ENCODE measurements at places on chromosomes 2 and 18.
A peak's percentile ranks its signal among the peaks of the same experiment; 100 is the strongest.

- peak; percentile 56 for DNase-seq
Observed at GRCh38 chr2:101770726-101771125, 73.2 kb downstream of the MAP4K4 start.

DNA sequence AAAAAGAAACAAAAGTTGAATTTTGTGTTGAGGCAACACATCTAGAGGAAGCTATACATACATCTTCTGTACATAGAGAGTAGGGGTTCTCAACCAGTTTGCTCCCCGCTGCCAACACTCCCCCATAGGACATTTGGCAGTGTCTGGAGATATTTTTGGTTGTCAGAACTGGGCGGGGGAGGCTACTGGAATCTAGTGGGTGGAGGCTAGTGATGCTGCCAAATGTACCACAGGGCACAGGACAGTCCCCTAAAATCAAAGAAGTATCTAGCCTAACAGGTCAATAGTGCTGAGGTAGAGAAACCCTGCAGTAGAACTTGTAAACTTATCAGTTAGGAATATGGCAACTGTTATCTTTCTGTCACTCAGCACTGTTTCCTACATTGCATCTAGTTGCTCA is 21.3 kb downstream of the ADAM23 start:
- no peak for DNase-seq

- no peak for DNase-seq
Observed at GRCh38 chr18:62606106-62606505, 83.3 kb downstream of the ZCCHC2 start.

GRCh38 chr18:7803956-7804469 is 236.9 kb downstream of the PTPRM start:
- no peak for DNase-seq

DNA sequence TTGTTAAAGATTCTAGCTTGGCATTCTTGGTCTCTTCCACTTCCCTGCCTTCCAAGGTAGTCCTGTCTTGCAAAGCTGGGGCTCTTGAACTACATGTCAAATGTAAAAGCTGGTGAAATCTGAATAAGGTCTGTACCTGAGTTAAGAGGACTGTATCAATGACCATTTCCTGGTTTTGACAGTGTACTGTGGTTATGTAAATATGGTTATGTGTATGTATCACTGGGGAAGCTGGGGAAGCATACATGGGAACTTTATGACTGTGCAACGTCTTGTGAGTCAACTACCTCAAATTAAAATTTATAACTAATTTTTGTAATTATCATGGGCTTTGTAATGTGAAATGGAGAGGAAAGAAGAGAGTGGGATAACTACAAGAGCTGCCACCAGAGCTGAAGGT is 81.7 kb downstream of the COL4A4 start:
- DNase-seq, result no peak

GRCh38 chr2:113277474-113278072 is 1.1 kb downstream of the PAX8 start:
- no peak for DNase-seq

- DNase-seq, result no peak
Observed at GRCh38 chr2:218063896-218064295, 5.2 kb upstream of the RUFY4 start.

DNA sequence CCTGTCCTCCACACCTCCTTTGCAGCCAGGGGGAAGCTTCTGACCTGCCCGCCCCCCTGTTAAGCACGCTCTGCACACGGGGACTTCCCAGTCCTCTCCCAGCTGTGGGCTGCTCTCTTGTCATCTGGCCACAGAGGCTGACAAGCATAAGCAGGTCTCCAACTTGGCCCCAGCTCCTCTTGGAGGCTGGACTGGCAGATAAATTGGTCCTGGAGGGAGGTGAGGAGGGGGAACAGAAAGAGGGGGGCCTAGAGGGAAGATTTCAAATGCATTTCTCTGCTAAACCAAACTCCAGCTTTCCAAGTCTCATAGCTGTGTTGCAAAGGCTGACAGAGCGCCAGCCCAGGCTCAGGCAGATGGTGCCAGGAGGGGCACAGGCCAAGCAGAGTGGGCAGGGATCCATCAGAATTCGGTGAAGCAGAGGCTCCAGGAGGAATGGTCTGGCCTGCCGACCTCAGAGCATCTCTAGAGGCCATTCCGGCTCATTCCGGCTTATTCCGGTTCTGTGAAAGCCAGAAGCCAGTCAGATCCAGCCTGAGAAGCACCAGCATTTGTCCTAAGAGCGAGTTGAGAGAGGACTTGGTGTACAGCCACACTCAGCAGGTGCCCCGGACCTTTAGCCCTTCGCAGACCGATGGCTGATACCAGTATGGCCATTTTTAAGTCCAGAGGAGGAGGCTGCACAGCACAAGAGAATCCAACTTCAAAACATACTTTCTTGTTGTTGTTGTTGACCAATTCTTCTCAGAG is 508.9 kb upstream of the MYT1L start:
- DNase-seq, result no peak

DNA sequence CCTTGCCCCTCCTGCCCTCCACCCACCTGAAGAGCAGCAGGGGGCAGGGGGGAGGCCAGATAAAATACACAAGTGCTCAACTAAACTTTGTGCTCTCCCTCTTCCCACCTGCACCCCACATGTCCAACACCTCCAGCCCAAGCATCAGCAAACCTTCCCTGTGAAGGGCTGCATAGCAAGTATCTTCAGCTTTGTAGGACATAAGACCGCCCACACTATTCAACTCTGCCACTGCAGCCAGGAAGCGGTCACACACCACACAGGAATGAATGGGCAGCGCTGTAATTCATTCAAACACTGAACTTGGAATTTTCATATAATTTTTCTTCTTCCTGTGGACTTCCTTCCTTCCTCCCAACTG is 27.5 kb downstream of the TFCP2L1 start:
- no peak for DNase-seq

DNA sequence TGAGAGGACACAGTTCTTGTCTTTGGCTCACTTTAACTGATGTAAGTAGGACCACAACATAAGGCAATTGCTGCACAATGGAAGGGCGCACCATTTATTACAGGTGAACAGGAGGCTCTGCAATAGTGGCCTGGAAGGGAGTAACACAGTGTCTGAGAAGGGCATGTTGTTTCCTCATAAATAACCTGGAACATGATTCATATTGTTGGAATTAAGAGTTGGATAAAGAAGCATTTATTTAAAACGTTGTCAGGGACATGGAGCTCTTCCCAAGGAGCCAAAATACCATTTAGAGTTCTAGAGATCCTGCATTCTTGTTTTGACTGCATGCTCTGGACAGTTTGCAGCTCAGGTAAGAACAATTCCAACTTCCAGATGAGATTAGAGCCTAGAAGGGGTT is 110.4 kb downstream of the PLCL1 start:
- no peak for DNase-seq

DNA sequence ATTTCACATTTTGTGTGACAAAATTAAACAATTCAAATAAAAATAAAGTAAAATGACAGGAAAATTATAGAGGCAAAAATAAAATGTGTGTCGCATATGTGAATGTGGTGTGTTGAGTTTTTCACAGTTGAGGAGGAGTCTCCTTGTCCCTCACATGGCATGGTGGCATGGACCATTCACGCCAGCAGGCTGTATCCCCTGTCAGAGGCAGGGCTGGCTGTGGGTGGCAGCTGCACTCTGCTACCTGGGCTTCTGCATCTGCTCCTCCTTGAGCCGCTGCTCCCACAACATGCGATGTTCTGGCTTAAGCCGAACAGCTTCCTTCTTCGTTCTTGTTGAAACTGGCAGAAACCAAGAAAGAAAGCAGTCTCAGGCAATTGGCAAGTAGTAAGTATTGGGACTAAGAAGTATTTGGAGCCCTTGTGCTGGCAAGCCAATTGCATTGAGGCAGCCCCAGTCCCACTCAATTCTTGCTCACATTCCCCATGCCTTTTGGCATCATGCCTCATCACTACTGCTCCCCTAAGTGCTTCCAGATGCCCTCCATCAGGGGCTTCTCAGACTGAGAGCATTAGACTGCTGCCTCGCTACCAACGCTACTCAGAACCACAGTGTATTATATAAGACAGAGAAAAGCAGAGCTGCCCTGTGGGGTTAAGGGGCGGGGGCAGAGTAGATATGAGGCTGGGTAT is 177.9 kb upstream of the NABP1 start:
- DNase-seq, result no peak

DNA sequence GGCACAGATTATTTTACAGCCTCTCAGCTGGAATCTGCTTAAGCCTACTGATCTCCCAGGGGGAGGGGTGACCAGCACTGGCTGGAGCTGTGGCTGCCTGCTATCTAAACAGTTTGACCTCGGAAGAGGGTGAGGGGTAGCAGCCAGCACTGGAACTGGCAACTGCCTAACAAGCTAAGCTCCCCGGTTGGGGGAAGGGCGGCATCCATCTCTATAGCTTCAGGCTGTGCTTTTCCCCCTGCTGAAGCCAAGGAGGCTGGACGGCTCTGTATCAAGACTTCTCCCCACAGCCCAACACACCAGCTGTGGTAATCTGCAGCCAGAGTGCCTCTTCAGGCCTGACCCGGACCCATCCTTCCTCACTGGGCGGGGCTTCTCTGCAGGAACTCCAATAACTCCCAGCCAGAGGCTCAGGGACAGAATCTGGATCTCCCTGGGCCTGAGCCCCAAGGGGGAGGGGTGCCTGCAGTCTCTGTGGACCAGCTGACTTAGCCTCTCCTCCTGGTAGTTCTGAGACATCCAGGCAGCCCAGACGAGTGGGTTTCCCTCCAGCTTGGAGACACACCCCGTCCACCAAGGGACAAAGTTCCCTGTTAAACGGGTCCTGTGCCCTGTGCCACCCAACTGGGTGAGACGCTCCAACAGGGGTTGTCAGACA is 560.2 kb downstream of the LRP1B start:
- no peak for DNase-seq

DNA sequence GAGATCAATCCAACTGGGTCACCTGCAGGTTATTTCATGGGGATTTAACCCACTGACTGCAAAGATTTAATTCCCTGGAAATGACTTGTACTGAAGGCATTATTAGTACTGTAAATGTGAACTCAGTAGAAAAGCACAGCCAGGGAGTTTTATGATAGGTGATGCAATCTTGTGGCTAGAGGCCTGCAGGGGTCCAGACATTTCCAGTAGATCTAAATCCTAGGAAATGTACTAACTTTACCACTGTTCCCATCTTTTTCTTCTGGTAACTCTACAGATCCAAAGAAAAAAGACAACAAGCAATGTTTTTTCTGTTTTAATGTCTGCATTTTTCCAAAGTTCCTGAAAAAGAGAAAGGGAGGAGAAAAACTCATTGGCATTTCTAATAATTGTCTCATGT is 500.1 kb downstream of the ARHGAP15 start:
- no peak for DNase-seq

GRCh38 chr2:68252400-68253218 is at the start of gene PPP3R1:
Gene PPP3R1, minus strand, starts transcription at chr2:68252532. Its CDS starts 405 bp downstream, at chr2:68252127.
- peak; percentile 96 for DNase-seq

DNA sequence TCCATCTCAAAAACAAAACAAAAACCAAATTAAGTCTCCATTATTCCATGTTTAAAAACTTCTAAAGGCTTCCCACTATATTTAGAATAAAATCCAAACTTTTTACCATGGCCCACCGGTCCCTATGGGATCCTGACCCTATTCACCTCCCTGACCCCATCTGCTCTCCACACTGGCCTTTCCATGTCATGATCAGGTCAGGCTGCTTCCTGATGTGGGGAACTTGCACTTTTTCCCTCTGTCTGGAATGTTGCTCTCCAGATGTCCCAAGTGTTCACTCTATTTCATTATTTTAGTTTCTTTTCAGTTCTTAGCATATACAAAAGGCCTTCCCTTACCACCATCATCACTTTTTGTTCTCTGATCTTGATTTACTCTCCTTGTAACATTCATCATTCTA is 7.5 kb upstream of the MTA3 start:
- DNase-seq, result no peak

- DNase-seq, result no peak
Observed at GRCh38 chr2:31947871-31948270, 62.9 kb downstream of the MEMO1 start.

GRCh38 chr2:98028931-98029717 is 33.4 kb upstream of the TMEM131 start:
- DNase-seq, result no peak

DNA sequence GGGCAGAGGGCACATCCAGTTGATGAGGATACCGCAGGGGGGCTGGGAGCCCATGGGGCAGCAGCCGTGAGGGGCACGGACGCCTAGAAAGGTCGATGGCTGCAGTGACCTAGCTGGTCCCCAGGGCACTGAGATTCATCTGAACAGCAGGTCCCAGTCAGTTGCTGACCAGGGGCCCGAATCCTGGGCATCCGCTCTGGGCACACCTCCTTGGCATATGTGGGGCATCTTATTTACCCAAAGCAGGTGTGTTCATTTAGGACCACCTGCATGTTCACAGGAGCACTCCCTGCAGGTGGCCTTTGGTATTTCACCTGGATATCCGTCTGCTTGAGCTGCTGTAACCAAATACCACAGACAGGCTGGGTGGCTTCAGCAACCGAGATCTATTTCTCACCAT is 72.0 kb upstream of the ODC1 start:
- DNase-seq, result no peak

GRCh38 chr18:34809451-34810072 is 99.5 kb downstream of the DTNA start:
- DNase-seq, result peak; percentile 7

DNA sequence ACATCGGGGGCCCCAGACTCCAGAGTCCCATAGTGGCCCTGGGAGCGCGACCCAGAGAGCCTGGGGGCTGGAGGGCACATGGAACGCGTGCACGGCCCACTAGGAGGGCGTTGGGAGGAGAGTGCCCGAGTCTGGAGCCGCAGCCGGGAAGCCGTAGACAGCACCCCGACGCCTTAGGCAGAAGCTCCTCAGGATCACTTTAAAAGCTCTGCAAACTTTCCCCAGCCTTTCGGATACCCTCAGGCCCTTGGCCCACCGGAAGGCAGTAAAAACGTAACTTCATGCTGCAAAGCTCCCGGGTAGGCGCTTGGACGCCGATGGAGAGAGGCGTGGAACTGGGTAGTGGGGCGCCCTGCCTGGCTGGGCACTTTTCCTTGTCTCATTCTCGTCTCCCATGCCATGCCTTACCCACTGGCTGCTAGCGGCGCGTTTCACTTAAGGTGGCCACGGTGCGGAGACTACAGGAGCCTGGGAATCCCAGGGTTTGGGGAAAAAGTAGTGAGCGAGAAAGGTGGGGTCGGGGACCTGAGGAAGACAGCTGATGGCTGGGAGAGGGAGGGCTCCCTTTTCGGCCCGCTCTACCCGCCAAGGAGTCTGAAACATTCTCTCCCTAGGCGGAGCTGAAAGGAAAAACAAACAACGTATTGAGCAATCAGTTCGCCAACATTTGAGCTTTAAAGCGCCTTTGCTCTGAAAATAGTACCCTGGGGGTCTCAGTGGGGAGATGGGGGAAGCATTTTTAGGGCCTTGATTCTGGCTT is 141.8 kb downstream of the MEIS1 start:
- DNase-seq, result no peak

All from NCI-H1417 (cell line).